HepG2 (cell line): ENCODE measurements at places on chromosomes 11 and 22.

- no peak for DNase-seq
Measured at GRCh38 chr22:27170491-27170890, 513.1 kb downstream of the MIAT start.

- peak; percentile 59 for DNase-seq
Measured at GRCh38 chr11:46489656-46490560, 98.3 kb upstream of the CHRM4 start.

- DNase-seq, result no peak
Measured at GRCh38 chr11:90251599-90251998, 28.8 kb upstream of the CHORDC1 start.

DNA sequence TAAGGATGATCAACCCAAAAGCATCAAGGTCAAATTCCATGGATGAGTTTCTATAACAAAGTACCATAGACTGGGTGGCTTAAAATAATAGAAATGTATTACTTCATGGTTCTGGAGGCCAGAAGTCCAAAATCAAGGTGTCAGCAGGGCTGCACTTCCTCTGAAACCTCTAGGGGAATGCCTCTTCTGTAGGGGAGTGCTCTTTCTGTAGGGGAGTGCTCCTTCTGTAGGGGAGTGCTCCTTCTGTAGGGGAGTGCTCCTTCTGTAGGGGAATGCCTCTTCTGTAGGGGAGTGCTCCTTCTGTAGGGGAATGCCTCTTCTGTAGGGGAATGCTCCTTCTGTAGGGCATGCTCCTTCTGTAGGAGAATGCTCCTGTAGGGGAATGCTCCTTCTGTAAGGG lies 65.5 kb downstream of the FBLN1 start:
- DNase-seq, result no peak

- DNase-seq, result no peak
Measured at GRCh38 chr11:69040581-69041260, 8.0 kb upstream of the TPCN2 start.

- DNase-seq, result no peak
Measured at GRCh38 chr11:130051082-130051481, 18.6 kb upstream of the APLP2 start.

DNA sequence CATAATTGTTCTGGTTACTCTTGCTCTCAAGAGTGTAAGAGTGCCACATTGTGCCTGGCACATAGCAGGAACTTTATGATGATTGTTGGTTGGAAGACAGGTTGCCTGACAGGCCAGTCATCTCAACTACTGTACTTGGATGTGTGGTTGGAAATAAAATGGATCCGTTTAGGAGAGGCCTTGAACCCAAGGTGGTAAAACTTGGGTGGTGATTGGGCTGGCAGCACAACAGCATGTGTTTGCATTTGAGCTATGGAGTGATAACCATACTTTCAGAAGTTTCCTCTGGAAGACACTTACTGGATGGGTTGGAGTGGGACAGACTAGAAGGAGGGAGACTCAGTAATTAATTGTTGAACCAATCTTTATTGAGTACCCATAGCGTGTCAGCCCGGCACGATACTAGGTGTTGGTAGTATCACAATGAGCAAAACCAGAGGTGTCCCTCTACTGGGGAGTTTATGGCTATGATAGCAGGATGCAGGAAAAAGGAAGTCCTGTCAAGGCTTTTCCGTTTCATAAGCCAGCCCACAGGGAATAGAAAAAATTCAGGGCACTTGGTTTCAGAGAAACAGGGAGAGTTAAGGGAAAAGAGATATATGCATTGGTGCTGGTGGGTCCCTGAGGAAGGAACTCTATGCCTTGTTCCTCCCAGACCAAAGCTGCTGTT lies 3.1 kb upstream of the TMEM109 start:
- no peak for DNase-seq

DNA sequence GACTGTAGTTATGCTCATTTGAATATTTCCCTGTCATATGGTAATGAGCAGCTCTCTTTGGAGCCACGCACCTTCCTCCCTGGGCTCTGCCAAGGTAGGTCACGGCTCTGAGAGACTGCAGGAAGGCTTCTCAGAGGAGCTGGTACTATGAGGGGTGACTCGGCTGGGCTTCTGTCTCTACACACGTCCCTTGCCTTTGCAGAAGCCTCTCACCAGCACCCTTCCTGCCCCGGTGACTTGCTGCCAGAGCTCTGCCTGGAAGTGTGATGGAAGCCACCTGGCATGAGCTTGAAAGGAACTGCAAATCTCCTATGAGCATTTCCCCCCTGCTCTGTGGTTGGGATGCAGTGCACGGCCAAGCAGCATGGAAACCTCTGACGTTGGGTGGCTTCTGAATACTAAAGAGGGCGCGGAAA lies 74.2 kb downstream of the KIRREL3 start:
- DNase-seq, result no peak

DNA sequence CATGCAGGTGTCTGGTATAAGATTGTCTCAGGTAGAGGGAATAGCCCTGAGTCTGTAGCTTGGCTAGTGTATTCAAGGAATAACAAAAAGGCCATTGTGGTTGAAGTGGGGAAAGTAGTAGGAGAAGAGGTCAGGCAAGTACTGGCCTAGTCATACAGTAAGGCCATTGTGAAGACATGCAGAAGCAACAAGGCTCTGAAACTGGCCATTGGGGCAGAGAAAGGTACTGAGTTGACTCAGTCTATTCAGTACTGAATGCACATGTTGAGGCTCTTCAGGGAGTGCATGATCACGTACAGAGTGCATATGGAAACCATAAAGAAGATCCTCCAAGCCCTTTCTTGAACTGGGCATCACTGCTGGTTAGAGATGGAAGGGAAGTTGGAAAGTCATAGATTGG lies 477.6 kb downstream of the SOX6 start:
- DNase-seq, result no peak

- DNase-seq, result no peak
Measured at GRCh38 chr11:109914809-109915653, 178.2 kb upstream of the ZC3H12C start.

- no peak for DNase-seq
Measured at GRCh38 chr11:119206511-119207414, 624 bp downstream of the CBL start.
